ENCODE measurements at places on chromosomes 13 and 19.

- no peak for DNase-seq
Observed at GRCh38 chr13:95741584-95742563, 64.9 kb downstream of the DNAJC3 start.

GRCh38 chr19:29285878-29286277 is 72.9 kb upstream of the UQCRFS1 start:
- peak; percentile 51 for DNase-seq

GRCh38 chr13:34779171-34779570 is 162.9 kb upstream of the NBEA start:
- DNase-seq = no peak

DNA sequence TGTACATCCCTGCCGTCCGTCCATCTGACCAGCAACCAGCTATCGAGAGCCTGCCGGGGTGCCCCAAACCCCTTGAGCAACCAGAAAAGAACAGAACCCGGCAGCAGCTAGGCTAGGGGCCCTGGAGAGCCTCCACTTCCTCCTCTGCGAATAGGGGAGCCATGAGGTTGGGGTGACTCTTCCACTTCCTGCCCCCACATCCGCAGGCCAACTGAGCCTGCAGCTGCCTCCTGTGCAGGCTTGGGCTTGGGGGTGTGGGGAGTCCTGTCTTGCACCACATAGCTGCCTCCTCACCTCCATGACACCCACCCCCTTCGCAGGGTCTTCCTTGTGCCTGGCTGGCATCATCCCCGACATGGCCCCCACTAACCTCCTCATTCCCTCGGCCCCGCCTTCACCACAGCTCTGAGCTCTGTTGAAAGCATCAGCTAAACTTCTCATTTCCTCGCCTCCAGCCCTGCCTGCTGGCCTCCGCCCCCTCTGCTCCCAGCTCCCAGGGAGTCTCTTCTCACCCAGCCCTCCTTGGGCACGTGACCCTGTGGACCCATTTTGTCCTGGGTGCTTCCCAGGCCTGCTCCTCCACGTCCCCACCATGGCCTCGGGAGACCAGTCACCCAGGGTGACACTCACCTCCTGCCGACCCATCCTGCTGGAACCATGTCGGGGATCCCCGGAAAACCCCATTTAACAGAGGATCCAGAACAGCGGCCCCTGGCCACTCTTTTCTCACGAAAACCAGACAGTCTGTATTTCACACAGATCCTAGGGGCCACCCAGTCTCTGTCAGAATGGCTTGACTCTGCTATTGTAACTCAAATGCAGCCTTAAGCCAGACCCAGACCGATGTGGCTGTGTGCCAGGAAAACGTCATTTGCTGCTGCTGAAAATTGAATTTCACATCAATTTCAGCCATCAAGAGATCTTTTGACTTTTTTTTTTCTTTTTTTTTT is 50.4 kb downstream of the MYO9B start:
- peak; percentile 67 for DNase-seq

DNA sequence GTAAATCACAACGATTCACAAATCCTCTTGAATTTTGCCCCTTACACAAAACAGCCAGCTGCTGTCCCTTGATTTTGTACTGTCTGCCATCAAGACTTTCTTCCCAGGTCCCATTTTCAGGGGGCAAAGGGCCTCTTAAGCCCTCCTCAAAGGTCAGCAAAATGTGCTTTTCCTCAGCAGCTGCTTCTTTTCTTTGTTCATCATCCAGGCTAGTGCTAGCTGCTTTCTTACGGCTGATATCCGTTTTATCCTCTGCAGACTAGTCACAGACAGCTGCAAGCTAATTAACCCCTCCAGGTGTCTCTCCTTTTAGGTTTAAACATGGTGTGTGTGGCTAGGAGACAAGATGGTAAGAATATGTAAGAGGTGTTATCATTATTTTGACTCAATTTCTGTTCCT is 90.9 kb downstream of the NALCN start:
- no peak for DNase-seq
